ENCODE measurements at places on chromosomes 11 and 22.
A peak's percentile ranks its signal among the peaks of the same experiment; 100 is the strongest.

DNA sequence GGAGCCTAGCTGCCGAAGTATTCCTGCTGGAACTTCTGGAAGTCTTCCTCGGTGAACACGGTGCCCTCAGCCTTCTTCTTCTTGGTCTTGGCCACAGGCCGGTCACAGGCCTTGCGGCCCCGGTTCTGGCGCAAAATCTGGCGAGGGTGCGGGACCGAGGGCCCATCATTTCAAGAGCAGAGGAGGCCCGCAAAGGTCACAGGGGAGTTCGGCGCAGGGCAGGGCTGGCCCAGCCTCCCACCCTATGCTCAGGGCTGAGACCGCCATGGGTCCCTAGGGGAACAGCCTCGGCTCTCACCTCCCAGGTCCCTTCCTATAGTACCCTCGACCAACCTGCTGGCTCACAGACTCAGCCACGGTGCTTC lies 3.1 kb downstream of the RPS19BP1 start:
- DNase-seq = no peak

- no peak for DNase-seq
These were observed 37.8 kb upstream of the NAV2 start for GRCh38 chr11:19674836-19675235.

DNA sequence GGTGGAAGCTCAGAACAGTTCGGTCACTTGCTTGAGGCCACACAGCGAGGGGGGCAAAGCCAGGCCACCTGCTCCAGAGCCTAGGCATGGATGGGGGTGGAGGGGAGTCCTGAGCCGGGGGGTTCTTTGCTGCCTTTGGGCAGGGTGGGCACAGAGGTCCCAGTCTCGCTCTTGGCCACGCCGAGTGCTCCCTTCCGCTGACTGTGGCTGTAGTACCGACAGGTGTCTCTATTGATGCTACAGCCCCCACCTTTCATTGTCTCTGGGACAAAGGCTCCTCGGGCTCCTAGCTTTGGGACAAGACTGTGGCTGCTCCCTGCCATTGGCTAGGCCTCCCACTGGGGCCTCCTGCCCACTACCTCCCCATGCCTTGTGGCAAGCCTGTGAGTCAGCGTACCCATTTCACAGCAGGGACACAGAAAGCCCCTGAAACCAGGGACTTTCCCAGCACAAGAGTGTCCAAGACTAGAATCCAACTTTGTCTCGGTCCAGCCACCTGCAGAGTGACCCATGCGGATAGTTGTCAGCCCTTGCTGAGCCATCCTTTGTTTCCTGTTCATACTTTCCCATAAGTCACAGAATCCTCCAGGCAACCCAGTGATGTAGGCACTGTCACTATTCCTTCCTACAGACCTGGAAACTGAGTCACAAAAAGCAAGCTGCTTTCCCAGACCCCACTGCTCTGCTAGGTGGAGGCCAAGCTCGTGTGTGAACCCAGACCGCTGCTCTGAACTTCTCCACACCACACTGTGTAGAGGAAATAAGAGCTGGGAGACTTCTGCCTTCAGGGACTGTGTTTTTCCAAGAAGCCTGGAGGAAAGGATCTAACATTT lies 17.2 kb downstream of the MYEOV start:
- no peak for DNase-seq

DNA sequence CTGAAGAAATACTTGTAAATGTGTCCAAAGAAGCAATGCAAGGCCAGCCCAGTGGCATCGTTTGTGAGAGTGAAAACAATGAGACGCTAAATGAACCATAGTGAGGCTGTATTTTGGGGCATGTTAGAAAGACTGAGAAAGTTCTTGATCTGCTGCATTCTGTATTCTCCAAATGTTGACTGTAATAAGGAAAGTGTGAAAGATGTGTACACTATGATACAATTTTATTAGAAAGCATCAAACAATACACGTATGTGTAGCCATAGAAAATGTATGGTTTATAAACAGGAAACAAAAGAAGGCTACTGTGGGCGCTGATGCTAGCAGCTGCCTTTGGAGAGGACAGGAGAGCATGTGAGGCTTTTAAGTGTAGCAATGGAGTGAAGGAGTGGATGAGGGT lies 233.5 kb upstream of the E2F8 start:
- DNase-seq = no peak

DNA sequence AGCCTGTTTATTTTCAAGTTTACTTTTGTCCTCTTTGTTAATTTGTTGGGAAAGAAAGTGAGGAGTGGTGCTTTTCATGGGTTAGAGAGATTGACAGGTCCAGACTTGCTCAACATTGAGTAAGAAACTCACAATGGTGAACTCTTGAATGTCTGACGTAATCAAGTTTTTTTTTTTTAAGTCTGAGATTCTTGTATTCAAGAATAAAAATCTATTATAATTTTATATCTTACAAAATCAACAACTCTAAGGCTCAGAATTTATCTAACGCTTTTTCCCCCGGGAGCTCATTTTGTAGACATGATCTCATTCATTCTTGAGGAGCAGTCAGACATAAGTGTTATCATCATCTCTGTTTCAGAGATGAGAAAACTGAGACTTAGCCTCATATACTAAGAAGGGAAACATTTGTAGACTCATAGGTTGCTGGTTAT lies 39.1 kb upstream of the SPTBN2 start:
- DNase-seq = peak; percentile 91

DNA sequence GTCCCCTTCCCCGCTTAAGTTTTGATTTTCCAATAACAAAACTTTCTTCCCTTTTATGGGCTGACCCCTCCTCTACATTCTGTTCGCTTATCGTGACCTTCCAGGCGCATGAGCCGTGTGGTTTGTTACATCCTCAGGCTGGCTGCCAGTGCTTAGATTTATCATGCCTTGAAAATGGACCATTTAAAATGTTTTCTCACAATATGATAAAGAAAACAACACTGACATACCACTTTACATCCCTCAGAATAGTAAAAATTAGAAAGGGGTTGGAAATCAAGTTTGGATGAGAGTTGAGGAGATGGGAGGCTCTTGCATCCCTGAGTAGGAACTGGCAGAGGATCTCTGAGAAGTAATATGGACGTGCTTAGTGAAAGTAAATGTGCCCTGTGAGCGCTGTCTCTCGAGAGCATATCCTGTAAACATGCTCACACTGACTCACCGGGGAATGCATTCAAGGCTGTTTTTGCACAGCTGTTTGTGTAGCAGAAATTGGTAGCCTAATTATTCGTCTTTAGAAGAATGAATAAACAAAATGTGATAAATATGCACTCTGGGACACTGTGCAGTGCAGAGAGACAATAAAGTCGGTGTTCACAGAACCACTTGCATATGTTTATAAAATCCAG lies 17.1 kb upstream of the TOLLIP start:
- peak; percentile 82 for DNase-seq

DNA sequence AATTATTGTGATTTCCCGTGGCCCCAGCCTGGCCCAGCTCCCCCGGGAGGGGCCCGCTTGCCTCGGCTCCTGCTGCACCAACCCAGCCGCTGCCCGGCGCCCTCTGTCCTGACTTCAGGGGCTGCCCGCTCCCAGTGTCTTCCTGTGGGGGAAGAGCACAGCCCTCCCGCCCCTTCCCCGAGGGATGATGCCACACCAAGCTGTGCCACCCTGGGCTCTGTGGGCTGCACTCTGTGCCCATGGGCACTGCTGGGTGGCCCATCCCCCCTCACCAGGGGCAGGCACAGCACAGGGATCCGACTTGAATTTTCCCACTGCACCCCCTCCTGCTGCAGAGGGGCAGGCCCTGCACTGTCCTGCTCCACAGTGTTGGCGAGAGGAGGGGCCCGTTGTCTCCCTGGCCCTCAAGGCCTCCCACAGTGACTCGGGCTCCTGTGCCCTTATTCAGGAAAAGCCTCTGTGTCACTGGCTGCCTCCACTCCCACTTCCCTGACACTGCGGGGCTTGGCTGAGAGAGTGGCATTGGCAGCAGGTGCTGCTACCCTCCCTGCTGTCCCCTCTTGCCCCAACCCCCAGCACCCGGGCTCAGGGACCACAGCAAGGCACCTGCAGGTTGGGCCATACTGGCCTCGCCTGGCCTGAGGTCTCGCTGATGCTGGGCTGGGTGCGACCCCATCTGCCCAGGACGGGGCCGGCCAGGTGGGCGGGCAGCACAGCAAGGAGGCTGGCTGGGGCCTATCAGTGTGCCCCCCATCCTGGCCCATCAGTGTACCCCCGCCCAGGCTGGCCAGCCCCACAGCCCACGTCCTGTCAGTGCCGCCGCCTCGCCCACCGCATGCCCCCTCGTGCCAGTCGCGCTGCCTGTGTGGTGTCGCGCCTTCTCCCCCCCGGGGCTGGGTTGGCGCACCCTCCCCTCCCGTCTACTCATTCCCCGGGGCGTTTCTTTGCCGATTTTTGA lies 3.3 kb upstream of the ANKRD13D start:
- no peak for DNase-seq

- DNase-seq = no peak
These were observed 20.6 kb downstream of the PHF21A start for GRCh38 chr11:46100670-46101069.

DNA sequence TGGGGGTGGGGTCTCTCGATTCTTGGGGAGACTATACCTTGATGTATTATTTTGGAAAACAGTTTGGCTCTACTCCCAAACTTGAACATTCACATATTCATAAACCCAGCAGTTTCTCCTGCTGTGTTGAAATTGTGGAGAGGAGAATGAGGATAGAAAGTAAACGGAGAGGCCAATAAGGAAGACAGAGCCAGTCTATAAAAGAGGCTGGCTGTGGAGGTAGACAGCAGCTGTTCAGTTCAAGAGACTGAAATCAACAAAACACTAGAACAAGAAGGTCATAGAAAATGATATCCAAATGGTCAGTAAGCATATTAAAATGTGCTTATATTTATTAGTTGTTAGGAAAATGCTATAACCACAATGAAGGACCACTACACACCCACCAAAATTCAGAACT lies 1.9 kb upstream of the MOGAT2 start:
- DNase-seq = no peak

GRCh38 chr22:50190941-50191741 lies 5.4 kb downstream of the TRABD start:
- peak; percentile 43 for DNase-seq

- no peak for DNase-seq
These were observed 545 bp downstream of the FEN1 start for GRCh38 chr11:61793083-61793828.

DNA sequence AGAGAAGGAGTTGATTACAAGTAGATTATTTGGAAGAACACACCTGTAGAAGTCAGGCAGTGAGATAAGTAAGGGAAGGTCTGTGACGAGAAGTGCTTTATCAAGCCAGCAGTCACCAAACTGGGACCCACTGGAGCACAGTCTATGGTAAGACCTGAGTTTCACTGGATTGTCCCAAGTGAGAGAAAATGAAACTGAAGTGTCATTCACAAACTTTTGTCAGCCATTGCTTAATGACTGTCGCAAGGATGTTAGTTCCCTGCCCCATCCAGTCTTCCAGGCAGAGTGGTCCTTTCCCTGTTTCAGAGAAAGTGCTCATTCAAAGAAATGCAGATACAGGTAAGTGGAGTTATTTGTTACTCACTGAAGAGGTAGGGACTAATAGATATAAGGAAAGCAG lies 728.0 kb upstream of the TENM4 start:
- DNase-seq = no peak

DNA sequence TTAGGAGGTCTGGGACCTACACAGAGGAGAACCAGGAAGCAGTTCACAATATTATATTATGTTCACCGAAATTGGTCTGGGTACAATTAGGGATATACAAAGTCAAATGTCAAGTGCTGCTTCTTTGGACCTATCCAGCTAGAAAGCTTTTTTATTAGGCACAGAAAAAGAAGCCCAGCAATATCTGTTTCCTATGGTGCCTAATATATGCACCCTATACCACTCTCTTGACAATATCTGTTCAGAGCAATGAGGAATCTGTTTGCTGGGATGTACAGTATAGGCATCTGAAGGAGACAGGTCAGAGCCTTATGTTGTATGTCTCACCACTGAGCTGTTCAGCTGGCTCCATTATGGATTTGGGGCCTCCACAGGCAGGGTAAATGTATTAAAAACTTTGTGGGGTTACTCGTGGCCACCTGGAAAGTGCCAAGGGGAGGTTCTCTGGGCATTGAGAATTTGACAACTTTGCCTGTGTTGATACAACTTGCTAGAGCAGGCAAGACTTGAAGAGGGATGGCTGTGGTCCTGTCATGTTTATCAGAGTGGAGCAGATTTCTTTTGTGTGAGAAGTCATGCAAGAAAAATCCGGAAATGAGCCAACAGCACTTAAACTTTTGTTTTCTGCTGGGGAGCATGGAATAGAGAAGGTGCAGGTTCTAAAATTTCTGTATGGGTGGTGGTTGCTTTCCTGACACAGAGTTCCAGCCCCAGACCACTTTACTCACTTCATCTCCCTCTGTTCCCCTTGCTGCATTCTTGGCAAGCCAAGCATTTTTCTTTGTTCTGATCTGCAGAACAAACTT lies 10.1 kb downstream of the STIM1 start:
- DNase-seq = peak; percentile 74
